ENCODE measurements at places on chromosomes 2 and 18.

GRCh38 chr2:17790536-17790935 is 25.7 kb upstream of the MSGN1 start:
- DNase-seq, result no peak

DNA sequence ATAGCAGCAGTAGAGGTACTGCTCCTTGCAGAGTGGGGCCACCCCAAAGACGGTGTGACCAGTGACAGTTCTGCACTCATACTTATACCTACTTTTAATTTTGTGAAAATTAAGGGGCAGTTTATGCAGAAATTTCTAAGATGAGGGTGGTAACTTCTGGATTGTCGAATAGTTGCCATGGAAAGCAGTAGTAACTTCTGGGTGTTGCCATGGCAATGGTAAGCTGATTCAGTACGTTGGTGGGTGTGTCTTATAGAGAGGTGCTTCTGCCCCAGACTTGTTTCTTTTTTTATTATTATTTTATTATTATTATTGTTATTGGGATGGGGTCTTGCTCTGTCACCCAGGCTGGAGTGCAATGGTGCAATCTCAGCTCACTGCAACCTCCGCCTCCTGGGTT is 82.8 kb upstream of the L3MBTL4 start:
- DNase-seq, result no peak

GRCh38 chr2:67309281-67309680 is 87.9 kb upstream of the ETAA1 start:
- no peak for DNase-seq

GRCh38 chr18:926946-927345 is 22.3 kb downstream of the ADCYAP1 start:
- DNase-seq, result no peak

- no peak for DNase-seq
These were observed 15.1 kb downstream of the SPTBN1 start for GRCh38 chr2:54471221-54471711.

DNA sequence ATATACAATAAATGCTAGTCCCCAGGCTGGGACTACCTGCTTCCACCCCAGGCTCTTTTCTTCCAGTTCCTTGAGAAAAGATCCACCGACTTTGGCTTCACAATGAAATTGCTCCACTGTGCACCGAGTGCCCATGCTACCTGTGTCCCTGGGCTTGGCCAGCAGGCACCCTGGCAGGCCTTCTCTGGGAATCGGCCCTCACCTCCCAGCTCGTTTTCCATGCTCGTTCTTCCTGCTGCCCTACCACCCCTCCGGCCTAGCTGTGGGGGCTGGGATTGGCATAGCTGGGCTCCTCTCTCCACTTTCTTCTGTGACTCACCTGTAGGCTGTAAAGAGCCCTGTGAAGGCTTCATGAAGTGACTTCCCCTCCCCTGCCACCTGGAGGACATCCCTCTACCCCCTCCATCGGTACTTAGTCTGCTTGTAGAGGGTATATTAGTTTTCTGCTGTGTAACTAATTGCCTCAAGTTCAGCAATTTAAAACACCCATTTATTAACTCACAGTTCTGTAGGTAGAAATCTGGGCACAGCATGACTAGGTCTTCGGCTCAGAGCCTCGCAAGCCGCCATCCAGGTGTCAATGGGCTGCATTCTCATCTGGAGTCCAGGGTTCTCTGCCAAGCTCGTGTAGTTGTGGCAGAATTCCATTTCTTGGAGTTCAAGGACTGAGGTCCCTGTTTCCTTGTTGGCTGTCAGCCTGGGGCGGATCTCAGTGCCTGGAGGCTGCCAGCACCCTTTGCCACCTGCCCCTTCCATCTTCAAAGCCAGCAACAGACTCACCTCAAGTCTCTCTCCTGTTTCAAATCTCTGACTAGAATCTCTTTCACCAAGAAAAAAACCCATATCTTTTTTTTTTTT is 57.6 kb downstream of the DPYSL5 start:
- DNase-seq, result no peak

DNA sequence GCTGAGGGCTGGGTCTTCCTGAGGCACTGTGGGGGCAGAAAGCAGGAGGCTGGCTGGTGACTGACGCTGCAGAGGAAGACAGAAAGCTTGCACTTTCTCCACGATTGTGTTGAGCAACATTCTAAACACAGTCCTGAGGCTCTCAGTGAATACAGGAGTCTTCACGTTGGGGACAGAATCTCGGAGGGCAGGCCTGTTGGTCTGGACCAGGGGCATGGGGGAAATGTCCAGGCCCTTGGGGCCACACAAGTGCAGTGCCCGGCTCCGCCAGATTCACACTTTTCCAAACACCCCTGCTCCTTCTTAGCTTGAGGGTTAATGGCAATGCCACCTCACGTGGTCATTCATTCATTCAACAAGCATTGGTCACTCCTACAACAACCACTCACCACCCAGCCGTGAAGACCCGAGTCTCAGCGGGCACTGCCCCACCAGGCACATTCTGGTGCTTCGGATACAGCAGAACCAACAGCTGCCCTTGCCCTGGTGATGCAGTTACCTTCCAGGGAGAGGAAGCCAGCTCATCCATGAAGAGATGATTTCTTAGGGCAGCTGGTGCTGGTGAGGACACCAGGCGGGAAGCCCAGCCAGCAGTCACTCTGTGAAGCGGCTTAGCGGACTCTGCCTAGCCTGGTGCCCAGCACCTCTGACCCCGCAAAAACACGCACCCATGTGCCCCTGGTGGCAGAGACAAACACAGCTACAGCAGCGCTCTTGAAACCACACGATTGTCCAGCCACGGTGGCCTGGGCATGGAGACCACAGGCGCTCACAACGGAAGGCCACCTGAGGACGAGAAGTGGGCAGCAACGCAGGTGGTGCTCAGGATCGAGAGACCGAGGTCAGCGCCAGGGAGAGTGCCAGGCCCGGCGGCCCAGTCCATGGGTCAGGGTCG is 10.9 kb upstream of the GPC1 start:
- DNase-seq, result no peak

GRCh38 chr2:191150600-191151330 is at the start of gene STAT4:
Gene STAT4 (minus strand): TSS chr2:191150994. CDS start chr2:191148203, 2,791 bp downstream.
- DNase-seq, result no peak

- no peak for DNase-seq
These were observed 136.8 kb upstream of the OTOS start for GRCh38 chr2:240277073-240277806.

- DNase-seq, result no peak
These were observed 57.2 kb downstream of the SF3B1 start for GRCh38 chr2:197377670-197378069.

- no peak for DNase-seq
These were observed 5.3 kb upstream of the RAB12 start for GRCh38 chr18:8603663-8604520.

DNA sequence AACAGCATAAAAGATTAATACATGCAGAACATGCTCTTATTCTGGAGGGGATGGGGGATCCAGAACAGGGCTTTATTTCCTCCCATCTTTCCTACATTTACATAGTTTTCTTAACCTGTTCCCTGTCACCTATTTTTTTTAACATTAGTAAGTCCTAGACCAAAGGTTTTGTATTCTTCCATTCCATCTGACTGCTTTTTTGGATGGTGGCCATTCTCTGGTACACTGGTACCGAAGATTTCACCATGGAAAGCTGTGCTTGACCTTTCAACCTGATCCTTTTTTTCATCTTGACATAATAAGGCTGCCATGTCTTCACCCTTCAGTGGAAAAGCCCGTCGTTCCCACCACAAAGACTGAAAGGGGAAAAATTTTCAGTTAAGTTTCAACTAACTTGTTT is 20.4 kb downstream of the RPE start:
- no peak for DNase-seq

GRCh38 chr2:23286031-23286757 is 98.8 kb upstream of the KLHL29 start:
- no peak for DNase-seq

DNA sequence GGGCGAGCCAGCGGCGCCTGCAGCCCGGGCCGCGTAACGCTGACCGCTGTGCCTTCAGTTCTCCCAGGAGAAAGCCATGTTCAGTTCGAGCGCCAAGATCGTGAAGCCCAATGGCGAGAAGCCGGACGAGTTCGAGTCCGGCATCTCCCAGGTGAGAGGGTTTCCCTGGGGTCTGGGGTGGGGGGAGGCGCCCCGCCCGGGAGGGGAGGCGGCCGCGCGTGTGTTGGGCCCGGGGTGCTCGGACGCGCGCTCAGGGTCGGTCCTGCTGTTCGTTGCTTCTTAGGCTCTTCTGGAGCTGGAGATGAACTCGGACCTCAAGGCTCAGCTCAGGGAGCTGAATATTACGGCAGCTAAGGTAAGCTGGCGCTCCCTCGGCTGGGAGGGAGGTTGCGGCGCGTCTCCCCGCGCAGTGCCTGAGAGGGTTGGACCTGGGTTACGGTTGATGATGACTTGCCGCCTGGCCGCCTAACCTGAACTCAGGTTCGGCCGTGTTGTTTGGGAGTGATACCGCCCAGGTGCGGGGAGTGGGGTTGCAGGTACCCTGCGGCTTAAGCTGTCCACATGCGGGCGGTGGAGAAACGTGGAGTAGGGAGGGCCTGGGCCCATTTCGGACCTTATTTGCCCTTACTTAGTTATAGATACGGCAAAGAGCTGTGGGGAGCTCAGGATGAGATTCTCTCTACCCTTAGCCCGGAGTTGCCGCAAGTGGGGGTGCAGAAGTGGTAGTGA is 638 bp downstream of the RPS7 start:
- DNase-seq, result no peak

DNA sequence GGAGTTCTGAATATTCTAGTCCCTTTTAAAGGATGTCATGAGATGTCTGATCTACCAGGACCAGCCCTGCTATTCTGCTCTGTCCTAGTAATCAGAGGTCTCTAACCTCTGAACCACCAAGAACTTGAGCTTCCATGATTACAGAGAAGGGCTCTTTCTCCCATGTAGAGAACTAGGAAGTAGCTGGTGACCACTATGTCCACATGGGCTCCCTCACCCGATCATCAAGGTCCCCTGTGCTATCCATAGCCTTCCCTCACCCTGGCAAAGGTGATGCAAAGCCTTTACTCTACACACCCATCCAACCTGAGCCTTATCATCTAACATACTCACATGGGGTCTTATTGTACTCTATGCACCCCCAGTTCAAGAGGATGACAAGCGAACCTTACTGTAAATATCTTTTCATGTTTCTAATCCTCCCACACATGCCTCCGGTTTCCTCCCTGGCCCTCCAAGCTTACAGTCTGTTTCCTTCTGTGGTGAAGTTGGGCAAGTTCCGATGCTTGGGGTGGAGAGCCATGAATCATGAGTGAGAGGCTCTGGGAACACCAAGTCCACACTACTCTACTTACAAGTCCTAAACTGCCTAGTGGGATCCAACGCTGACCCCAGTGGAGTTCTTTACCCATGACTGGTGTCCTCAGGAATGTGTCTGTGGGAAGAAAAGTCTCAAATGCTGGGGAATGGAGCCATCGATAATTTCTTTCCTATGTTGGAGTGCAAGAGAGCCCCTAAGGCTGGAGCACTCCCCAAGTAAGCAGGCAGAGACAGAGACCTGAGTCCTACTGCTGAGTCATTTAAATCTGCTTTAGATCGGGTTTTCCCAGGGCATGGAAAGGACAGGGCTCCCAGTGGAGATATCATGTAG is 73.3 kb upstream of the KLF7 start:
- DNase-seq, result no peak

DNA sequence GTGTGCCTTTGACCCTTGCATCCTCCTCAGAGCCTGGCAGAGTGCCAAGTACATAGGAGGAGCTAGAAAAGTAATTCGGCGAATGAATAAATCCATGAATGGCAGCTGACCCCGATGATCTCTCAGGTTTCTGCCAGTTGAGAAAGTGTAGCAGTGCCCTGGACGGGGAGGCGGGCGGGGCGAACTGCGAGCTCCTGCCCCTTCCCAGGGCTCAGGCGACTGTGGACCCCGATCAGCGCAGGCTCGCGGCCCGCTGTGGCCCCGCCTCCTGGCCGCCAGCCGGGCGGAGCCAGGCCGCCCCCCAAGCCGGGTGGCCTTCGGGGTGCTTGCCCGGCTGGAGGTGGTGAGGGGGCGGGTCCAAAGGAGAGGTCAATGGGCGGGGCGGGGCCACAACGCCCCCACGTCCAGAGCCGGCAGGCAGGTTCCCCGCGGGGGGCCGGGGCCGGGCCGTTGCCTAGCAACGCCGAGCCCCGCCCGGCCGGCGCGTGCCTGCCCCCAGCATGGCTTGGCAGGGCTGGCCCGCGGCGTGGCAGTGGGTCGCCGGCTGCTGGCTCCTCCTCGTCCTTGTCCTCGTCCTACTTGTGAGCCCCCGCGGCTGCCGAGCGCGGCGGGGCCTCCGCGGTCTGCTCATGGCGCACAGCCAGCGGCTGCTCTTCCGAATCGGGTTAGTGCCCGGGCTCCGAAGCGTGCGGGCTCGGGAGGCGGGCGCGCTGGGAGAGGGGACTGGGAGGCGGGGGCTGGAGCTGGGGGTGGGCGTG is 30.6 kb upstream of the TMBIM1 start:
- DNase-seq, result no peak

GRCh38 chr2:86563650-86564061 is 413 bp upstream of the CHMP3 start:
- DNase-seq, result no peak

DNA sequence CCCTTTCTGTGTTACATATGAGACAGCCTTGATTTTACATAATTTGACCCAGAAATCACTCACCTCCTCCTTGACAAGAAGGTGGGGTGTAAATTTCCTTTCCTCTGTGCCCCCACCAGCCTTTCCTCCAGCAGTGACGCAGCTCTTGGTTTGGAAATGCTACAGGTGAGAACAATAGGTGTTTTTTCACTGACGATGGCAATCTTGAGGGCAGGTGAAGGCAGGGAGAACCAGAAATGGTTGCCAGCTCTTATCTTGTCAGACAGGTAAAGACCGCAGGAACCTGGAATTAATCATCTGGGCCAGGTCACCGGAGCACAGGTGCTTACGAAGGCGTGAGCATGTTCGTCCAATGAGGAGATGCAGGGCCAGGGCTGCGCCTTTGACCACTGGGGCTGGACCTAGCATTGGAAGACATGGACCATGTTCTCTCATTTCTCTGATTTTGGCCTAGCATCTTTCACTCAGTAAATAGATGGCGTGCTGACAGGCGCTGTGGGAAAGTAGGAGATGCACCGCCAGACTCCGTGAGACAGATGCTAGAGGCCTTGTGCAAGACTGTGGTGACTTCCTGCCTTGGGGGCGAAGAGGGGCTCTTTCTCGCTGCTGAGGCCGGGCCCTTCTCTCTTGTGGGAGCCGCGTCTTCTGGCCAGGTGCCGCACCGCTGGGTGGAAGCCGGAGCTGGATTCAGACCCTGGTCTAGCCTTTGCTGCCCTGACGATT is 4.0 kb downstream of the CIDEA start:
- no peak for DNase-seq
